ENCODE measurements at places on chromosomes 4 and X. TPM values are rescaled to one million over a fixed set of nuclear protein-coding genes. Genes with fewer than 3 reads are reported as not detected.

Gene MAGEA1
- not detected for total RNA-seq

GRCh38 chrX:49171752-49172279, at the start of gene PLP2:
PLP2 (plus strand) TSS chrX:49171898; CDS start chrX:49172001, 103 bp downstream.
- DNase-seq = no peak
- no peaks in the 10 kb centered on the region for H3K4me1 ChIP-seq
- no peaks in the 10 kb centered on the region for H3K27me3 ChIP-seq
- peaks cover 21% of the 10 kb centered on the region for H3K36me3 ChIP-seq
- H3K27ac ChIP-seq = no peak within 1 kb of the TSS

DNA sequence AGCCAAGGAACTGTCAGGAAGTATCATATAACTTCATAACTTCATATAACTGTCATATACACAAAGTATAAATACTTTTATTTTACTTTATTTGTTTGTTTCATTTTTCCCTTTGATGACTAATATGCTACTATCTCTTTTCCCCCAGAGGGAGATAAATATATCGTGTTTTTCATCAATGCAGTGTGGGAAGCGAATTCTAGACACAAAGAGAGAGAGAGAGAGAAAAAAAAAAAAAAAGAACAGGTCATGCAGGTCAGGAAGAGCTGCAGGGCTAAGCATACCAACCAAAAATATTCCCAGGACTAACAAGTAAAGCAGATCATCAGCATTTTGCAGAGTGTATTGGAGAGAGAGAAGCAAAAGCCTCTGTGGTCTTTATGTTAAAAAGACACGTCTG, 1849.2 kb downstream of the STIM2 start:
- no peak overlapping the region for H3K4me3 ChIP-seq
- H3K27me3 ChIP-seq = no peaks in the 10 kb centered on the region
- H3K36me3 ChIP-seq = peaks cover 9% of the 10 kb centered on the region
- DNase-seq = no peak
- H3K27ac ChIP-seq = no peak overlapping the region
- H3K4me1 ChIP-seq = no peaks in the 10 kb centered on the region

- no peaks in the 10 kb centered on the region for H3K36me3 ChIP-seq
- H3K4me3 ChIP-seq = no peak overlapping the region
- H3K27ac ChIP-seq = no peak overlapping the region
- no peaks in the 10 kb centered on the region for H3K4me1 ChIP-seq
Measured at GRCh38 chr4:1155314-1155713, 17.1 kb downstream of the SPON2 start.

Gene MGARP
- total RNA-seq = 4.3 TPM
